ENCODE measurements at places on chromosomes 16 and 17. TPM values are rescaled to one million over a fixed set of nuclear protein-coding genes. Genes with fewer than 3 reads are reported as not detected.

GRCh38 chr17:48593840-48594537 is 410 bp upstream of the HOXB5 start:
- DNase-seq: no peak

GRCh38 chr17:50872710-50873424 is 6.7 kb upstream of the TOB1 start:
- DNase-seq: peak; percentile 46

GRCh38 chr16:70697594-70698170 is 11.8 kb upstream of the MTSS2 start:
- no peak for DNase-seq

DNA sequence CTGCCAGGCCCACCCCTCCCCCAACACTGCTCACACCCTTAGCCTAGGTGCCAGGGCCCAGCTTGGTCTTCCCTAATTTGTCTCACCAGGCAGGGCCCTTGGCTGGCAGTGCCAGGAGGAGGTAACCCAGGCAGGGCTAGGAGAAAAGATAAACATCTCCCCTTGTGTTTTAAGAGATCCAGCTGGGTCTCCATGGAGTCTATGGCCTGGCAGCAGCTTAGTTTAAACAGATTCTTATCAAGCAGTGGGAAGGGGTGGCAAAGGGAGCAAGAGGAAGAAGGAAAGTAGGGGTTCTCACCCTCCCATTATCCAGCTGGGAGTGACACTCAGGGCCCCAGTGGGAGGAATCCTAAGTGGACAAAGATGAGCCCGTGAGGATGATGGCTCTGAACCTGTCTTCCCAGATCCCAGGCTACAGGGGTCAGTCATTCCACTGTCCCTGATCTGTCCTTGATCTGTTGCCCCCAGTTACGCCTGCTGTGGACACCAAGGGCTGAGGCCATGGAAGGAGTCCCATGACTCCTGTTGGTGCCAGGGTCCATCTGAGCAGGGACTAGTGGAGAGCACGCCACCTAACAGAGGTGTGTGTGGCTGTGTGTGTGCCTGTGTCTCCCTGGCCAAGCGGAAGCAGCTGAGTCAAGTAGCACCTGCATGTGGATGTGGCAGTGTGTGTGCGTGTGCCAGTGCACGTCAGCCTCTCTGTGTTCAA is 47.4 kb upstream of the MEIOC start:
- no peak for DNase-seq

- no peak for DNase-seq
Measured at GRCh38 chr16:78624366-78624765, 524.9 kb downstream of the WWOX start.

DNA sequence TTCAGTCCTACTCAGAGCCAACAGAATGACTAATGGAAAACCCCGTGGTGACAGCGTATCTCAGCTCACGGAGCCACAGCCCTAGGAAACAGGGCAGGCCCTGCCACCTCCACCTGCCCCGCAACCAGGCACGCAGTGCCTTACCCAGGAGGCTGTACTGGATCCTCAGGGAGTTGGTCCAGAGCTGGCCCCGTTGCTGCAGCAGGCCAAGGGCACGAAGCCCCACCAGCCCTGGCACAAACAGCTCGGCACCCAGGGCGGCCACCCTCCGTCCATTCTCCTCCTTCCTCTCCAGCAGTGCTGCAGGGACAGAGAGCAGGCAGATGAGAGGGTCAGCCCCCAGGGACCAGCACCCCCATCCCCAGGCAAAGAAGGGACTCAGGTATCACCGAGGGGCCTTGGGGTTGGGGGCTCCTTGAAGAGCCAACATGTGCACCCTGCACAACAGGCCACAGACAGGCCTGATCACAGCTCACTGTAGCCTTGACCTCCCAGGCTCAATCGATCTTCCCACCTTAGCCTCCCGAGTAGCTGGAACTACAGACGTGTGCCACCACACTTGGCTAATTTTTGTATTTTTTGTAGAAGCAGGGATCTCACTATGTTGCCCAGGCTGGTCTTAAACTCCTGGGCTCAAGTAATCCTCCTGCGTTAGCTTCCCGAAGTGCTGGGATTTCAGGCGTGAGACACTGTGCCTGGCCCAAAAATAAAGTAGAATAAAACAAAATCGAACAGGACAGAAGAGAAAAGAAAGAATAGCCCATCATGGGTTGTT is 115.7 kb downstream of the RMI2 start:
- DNase-seq: no peak

GRCh38 chr17:57285701-57286100 is 29.4 kb downstream of the MSI2 start:
- no peak for DNase-seq

OR4D1 gene
- polyA plus RNA-seq: 0.11 TPM

WNT3 gene
- 1.0 TPM for polyA plus RNA-seq

KIF2B gene
- polyA plus RNA-seq: under 0.01 TPM

ATAD5 gene
- 1.1 TPM for polyA plus RNA-seq
